ENCODE measurements at places on chromosomes 1 and 21. TPM values are rescaled to one million over a fixed set of nuclear protein-coding genes. Genes with fewer than 3 reads are reported as not detected.

The FALEC gene
- total RNA-seq, result not detected

The FMO2 gene
- not detected for total RNA-seq

The OPN3 gene
- 60.6 TPM for total RNA-seq

The S100A7 gene
- not detected for total RNA-seq

The CRYBG2 gene
- total RNA-seq, result not detected

The GJA4 gene
- not detected for total RNA-seq

All from SJSA1 (cell line).